ENCODE measurements at places on chromosomes 7 and 10. TPM values are rescaled to one million over a fixed set of nuclear protein-coding genes. Genes with fewer than 3 reads are reported as not detected.

DNA sequence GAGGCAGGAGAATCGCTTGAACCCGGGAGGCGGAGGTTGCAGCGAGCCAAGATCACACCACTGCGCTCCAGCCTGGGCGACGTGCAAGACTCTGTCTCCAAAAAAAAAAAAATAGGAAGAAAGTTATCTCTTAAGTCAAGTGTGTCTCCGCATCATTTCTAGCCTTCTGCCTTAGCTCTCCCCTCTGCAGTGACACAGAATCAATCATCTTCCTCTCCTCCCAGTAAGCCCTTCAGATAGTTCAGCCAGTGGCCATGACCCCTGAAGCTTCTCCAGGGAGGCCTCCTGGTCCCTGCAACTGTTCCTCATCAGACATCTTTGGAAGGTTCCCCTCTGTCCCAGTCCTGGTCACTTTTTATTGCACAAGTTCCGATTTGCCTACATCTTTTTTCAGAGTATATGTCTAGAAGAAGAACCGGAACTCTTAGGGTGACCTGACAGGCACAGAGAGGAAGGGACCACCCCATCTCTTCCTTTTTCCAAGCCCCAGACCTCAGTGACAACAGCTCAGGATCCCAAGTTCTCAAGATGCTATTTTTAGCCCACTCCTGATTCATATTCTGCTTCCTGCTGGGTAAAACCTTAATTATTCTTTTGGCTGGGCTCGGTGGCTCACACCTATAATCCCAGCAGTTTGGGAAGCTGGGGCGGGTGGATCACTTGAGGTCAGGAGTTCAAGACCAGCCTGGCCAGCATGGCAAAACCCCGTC is 6.6 kb upstream of the RHBDD2 start:
- no peaks in the 10 kb centered on the region for H3K36me3 ChIP-seq
- H3K4me3 ChIP-seq, result no peak overlapping the region
- peaks cover 2% of the 10 kb centered on the region for H3K27me3 ChIP-seq
- peaks cover 25% of the 10 kb centered on the region for H3K4me1 ChIP-seq
- no peak overlapping the region for H3K27ac ChIP-seq
- DNase-seq, result no peak

- H3K4me1 ChIP-seq, result no peaks in the 10 kb centered on the region
- H3K27ac ChIP-seq, result no peak overlapping the region
- H3K27me3 ChIP-seq, result no peaks in the 10 kb centered on the region
- H3K36me3 ChIP-seq, result no peaks in the 10 kb centered on the region
Observed at GRCh38 chr10:69633673-69634635, 3.9 kb downstream of the FAM241B start.

- no peak overlapping the region for H3K27ac ChIP-seq
- no peak for DNase-seq
- peaks cover 24% of the 10 kb centered on the region for H3K27me3 ChIP-seq
- H3K4me3 ChIP-seq, result no peak overlapping the region
- H3K36me3 ChIP-seq, result no peaks in the 10 kb centered on the region
Observed at GRCh38 chr7:155971180-155971770, 159.0 kb upstream of the SHH start.

The CASP7 gene
- 9.9 TPM for total RNA-seq

- H3K27ac ChIP-seq, result no peak overlapping the region
- no peaks in the 10 kb centered on the region for H3K27me3 ChIP-seq
- DNase-seq, result no peak
- H3K4me3 ChIP-seq, result no peak overlapping the region
Observed at GRCh38 chr10:49277973-49278372, 21.0 kb upstream of the C10orf71 start.

DNA sequence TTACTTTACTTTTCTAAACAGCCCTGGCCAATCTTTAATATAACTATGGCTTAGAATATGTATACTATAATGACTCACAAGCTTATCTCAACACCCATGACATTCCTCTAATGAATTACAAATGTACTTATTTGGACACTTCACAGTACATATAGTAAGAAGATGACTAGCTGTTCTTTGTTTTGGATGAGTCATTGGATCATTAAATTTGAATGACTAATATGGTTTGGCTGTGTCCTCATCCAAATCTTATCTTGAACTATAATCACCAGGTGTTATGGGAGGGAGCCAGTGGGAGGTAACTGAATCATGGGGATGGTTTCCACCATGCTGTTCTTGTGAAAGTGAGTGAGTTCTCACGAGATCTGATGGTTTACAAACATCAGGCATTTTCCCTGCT is 807.5 kb upstream of the SORCS1 start:
- H3K27me3 ChIP-seq, result no peaks in the 10 kb centered on the region
- no peaks in the 10 kb centered on the region for H3K4me1 ChIP-seq
- no peak overlapping the region for H3K27ac ChIP-seq
- peaks cover 3% of the 10 kb centered on the region for H3K36me3 ChIP-seq
- DNase-seq, result no peak
- no peak overlapping the region for H3K4me3 ChIP-seq

The PTN gene
- not detected for total RNA-seq

GRCh38 chr7:132276976-132277725 is 299.1 kb downstream of the PLXNA4 start:
- H3K4me3 ChIP-seq, result no peak overlapping the region
- no peak for DNase-seq
- peaks cover 24% of the 10 kb centered on the region for H3K27me3 ChIP-seq
- H3K36me3 ChIP-seq, result no peaks in the 10 kb centered on the region
- no peaks in the 10 kb centered on the region for H3K4me1 ChIP-seq
- H3K27ac ChIP-seq, result no peak overlapping the region

Data from activated T-cell treated with anti-CD3 and anti-CD28 coated beads, Interleukin-2, amount 50 U/mL, for 72 hours (primary cell).